ENCODE measurements at places on chromosomes 2 and 18.

DNA sequence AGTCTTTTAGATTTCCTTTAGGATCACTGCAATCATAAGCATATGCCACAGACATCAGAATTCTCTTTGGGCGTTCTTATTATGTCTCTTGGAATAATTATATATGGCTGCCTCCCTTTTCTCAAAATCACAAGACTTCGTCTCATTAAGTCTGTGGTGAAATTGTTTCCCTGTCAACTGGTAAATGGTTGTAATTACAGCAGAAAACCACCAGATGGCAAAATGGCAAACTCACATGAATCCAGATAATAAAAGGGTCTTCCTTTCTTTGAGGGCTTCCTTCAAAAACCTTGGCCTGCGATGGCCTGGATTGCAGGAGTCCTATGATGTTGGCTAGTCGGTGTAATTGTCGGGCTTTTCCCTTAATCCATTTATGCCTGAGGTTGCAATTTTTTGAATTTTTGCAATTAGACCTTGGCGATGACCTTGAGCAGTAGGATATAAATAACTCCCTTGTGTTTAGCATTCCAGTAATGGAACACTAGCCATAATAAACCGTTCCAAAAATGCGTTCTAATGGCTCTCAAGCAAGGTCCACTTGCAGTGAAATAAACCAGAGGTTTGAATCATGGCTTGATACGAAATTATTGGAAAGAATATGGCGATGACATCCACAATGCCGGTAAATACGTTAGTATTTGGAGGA, 656.4 kb downstream of the MBD2 start:
- peak; percentile 26 for DNase-seq

DNA sequence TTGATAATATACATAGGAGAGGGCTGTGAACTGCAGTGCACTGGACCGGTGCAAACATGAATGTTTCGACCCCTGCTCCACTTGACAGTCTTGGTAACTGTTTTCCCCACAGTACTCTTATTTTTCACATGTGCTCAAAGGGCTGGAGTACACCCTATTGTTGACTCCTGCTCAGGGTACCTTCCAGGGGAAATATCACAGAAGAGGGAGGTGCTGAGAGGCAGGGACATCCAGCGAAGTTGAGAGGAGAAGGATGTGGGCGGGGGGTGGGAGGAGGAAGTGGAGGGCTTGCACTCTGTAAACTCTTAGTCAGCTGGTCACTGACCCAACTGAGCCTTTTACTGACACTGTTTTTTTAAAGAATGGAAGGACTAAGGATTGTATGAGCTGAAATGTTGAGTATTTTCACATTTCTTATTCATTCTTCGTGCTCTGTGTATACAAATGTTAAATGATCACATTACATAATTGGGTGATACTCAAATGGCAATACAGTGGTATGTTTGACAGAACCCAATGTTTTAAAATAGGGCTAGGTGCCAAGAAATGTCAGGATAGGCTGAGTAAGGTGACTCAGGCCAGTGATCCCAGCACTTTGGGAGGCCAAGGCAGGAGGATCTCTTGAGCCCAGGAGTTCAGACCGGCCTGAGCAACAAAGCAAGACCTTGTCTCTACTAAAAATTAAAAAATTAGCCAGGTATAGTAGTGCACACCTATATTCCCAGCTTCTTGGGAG, 10.0 kb downstream of the INPP4A start:
- peak; percentile 74 for DNase-seq

DNA sequence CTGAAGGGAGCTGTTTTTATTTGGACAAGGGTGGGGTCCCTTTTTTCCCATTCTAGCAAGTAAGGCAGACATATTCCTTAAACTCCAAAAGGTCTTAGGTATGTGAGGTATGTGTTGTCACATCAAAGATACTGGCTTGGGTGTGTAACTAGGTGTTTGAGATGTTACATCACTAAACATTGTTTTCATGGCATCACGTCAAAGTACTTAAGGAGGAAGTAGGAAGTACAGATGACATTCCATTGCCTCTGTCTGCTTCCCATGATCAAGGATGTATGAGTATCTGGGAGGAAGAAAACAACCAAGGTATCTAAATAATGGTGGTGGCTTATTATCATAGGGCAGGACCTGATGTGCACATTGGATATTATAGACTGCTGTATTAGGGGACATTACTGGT, 39.3 kb downstream of the CD302 start:
- no peak for DNase-seq

GRCh38 chr18:3526421-3527354, 76.7 kb downstream of the TGIF1 start:
- DNase-seq = peak; percentile 64

DNA sequence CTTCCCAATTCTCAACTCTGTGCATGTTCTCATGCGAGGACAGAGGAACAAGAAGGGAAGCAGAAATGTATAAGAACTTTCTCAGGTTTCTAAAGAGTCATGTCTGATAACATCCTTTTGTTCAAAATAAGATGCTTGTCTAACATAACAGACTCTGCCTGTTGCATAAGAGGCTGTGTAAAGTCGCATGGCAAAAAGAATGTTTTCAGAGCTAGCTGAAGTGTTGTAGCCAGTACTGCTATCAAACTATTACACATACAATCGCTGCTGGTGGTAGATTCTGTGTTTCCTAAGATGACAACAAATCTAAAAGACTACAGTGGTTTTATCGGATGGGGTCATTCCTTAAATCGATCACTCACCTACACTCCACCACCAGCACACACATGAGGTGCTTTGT, 487.5 kb downstream of the IRS1 start:
- DNase-seq = no peak

DNA sequence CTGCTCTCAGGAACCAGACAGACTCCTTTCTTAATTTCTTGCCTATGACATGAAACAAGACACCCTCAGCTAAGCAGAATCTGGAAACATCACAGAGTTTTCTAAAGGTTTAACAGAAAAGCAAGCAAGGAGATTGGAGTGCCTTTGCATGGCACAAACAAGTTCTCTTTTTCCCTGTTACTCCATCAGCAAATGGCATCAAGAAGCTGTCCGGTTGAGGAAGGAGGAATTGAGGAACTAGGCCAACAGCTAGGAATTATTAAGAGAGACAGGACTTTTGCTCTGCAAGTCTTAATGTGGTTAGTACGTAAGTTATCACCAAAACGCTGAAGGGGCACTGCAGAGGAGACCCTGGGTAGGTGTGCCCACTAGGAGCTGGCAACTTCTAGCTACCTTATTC, 53.2 kb downstream of the NEB start:
- DNase-seq = no peak

- DNase-seq = no peak
These were observed 53.0 kb downstream of the ASXL2 start for GRCh38 chr2:25825238-25825637.

DNA sequence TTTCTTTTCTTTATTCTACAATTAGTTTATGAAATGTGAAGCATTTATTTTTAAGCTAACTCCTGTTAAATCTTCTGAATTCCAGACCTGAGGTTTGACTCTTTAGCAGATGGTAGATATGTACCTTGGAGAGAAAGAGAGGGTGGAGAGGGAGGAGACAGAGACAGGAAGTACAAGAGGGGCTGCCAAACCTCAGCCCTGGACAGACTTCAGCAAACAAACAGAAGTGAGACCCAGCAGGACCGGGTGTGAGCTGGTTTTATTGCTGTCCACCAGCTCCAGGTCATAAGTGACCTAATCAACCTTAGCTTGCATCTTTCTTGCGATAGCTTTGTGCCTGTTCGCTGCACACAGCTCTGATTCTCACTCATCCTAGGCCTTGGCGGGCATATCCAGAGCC, 168.6 kb downstream of the CNTNAP5 start:
- no peak for DNase-seq

DNA sequence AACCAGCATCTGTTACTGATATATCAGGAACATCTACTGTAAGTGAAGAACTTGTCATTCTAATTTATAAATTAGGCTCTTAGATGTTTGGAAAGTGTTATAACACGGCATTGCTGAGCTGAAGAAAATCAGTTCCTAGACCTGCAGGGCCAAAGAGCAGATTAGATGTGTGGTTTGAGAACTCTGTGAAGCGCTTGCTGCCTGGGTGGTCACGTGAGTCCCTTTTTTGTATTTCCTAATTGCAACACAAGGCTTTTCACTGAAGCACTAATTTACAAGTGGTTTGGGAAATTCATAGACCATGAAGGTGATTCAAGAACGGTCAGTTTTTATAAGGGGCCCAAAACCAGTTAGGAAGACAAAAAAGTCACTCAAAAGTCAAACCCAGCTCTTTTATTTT, 106.9 kb upstream of the SP3 start:
- no peak for DNase-seq

DNA sequence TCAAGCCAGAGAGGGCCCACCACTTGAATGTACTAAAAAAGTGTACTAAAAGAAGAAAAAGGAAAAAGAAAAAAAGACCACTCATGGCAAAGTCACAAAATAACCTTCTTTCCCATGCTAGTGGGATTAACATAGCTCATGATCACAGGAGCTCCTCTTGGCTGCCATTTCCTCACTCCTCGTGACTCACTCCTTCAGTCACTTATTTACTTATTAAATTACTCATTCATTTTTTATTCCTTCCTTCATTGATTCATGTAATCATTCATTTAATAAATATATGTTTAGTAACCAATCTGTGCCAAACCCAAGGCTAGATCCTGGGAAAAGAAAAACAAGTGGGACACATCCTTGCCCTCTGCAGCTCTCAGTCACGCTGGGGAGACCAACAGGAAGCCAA, 300.5 kb downstream of the INSIG2 start:
- no peak for DNase-seq

- DNase-seq = no peak
These were observed 55.5 kb downstream of the NCK2 start for GRCh38 chr2:105800036-105800713.

DNA sequence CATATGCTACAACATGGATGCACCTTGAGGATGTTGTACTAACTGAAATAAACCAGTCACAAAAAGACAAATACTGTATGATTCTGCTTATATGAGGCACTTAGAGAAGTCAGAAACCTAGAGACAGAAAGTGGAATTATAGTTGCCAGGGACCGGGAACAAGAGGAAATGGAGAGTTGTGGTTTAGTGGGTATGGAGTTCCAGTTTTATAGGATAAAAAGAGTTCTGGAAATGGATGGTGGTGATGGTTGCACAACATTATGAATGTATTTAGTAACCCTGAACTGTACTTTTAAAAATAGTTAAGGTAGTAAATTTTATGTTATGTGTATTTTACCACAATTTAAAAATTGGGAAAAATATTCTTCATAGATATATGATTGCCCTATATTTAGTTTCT, 97.7 kb downstream of the DPP4 start:
- DNase-seq = no peak

Measured in RPMI8226 (cell line).